ENCODE measurements at places on chromosomes 12 and 14.

DNA sequence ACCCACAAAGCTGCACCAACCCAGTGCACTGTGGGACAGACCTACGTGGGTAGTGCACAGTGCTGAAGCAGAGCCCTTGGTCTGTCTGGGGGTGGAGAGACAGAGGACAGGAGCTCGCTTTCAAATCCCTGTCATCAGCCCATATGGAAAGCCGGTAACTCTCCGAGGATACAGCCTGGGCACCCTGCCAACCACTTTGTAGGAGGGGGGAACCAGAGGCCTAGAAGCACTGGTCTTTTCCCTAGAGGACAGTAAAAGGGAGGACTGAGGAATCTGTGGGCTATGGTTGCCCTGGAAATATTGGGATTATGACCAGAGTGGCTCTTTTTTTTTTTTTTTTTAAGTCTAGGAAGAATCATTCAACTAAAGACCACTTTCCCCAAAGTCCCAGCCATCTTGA lies 74.3 kb downstream of the MAP3K9 start:
- no peak for DNase-seq

GRCh38 chr12:32671930-32672780 lies 6.9 kb upstream of the DNM1L start:
- peak; percentile 10 for DNase-seq

GRCh38 chr14:63770187-63770807 lies 42.4 kb upstream of the SGPP1 start:
- DNase-seq, result peak; percentile 14

DNA sequence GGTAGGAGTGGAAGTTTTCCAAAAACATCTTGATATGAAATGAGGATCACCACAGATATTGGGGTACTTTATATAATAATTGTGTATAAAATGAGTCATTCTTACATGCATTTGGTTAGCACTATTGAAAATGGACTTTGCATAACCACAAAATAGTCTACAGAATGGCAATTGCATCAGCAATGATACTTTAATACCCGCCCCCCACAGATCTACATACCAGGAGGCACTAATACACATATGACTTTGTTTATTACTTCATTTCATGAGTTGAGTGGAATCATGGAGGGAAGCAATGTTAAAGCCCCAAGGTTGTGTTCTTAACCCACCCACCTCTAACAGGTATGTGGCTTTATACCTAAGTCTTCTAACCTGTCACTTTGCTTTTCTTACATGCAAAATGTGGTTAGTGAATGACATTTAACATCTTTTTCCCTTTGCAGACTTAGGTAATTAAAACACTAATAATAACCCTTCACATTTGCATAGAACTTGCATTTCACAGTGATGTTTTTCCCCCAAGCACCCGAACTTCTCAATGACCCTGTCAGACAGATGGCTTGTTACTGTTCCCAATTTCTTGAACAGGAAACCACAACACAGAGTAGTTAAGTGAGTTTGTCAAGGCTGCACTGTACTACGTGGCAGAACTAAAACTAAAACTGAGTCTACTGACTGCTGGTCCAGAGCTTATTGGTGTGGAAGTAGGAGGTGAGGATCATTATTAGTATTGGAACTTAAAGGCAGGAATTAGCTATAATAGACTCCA lies 101.9 kb downstream of the NPAS3 start:
- DNase-seq, result no peak

DNA sequence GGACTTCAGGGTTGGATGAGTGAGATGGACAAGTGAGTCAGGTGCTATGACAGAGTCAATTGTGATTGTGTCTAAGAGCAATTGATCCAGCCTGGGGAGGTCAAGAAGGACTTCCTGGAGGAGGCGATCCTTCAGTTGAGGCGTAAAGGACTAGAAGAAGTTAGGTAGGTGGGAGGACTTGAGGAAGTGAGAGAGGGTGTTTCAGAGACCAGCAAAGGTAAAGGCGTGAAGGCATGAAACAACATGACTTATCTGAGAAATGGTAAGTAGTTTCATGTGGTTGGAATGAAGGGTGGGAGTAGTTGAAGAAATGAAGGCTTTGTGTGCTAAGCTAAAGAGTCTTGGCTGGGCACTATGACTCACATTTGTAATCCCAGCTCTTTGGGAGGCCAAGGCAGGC lies 48.9 kb upstream of the PPP1CC start:
- DNase-seq, result no peak

DNA sequence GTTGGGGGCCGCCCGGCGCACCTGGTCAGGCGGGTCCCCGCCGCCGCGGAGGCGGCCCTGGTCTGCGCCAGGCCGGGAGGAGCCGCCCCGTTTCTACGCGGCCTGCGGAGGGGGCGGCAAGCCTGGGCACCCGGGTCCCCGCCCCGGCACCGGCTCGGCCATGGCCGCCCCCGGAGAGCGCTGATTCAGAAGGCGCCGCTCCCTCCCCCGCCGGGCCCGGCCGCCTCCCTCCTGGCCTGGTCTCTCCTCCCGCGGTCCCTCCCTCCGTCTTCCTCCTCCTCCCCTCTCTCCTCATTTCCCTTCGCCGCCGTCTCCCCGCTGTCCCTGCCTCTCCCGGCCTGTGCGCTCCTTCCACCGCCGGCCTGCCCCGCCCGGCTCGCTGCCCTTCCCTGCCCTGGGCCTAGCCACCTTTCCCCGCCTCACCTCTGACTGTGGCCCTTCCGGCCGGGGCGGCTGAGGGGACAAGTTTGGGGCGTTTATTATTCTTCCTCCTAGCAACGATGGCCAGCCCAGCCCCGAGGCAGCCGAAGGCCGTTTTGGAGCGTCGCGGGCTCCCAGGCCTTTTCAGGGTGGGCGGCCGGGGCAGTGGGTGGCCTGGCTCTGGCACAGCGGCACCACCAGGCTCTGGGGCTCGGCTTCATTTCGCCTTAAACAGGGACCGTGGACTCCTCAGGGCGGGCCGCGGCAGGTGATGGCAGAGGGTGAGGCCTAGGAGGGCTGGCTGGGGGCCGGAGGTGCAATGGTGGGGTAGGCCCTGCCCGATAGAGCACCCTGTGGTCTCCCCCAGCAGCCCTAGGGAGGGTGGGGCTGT lies 768 bp downstream of the CEP170B start:
- DNase-seq, result peak; percentile 49

DNA sequence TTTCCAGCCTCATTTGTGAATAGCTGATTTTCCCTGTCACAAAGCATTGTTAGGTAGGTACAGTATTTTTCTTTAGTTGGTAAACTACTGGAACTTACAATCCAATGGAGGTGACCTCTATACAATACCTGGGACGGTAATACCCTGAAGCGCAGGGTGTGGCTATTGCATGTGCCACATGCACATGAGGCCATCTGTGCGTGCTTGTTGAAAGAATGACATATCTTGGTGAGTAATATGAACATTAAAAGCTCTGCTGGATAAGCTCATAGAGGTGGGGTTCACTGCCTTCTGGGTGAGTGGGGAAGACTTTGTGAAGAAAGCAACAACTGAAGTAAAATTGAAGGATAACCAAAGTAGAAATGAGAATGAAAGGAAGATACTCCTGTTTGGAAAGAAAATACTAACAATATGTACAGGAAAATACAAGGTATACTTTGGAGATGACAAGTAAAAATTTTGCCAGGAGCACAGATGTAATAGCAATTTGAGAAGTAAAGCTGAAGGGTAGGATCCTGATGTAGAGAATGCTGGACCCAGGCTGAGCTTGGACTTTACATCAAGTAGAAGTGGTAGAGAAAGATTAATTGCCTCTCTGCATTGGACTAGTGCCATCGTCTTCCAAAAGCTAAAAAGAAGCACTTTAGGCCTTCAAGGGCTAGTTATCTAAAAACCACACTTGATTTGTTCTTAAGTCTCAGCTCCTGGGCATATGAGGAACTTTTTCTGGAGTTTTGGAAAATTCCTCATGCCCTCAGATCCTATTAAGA lies 97.1 kb downstream of the SLC38A6 start:
- DNase-seq, result no peak

- DNase-seq, result no peak
Measured at GRCh38 chr12:954741-955140, 5.2 kb upstream of the RAD52 start.

DNA sequence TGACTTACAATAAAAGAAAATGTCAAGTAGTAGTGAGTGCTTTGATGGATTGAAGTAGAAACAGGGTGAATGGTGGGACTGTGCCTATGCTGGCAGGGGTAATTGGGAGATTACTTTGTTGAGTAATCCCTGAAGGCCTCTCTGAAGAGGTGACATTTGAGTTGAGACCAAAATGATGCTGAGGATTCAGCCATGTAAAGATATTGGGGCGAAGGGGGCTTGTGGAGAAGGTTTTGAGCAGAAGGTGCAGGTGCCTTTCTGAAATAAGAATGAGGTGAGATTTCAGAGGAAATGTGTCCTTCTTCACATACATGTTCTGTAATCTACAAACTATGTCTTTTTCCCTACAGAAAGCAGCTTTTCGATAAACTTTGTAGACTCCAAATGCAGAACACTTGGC lies 8.0 kb downstream of the GNG2 start:
- no peak for DNase-seq

- DNase-seq, result no peak
Measured at GRCh38 chr12:27437839-27438238, 8.7 kb upstream of the SMCO2 start.

- DNase-seq, result no peak
Measured at GRCh38 chr12:56682323-56682722, 5.8 kb downstream of the PTGES3 start.

DNA sequence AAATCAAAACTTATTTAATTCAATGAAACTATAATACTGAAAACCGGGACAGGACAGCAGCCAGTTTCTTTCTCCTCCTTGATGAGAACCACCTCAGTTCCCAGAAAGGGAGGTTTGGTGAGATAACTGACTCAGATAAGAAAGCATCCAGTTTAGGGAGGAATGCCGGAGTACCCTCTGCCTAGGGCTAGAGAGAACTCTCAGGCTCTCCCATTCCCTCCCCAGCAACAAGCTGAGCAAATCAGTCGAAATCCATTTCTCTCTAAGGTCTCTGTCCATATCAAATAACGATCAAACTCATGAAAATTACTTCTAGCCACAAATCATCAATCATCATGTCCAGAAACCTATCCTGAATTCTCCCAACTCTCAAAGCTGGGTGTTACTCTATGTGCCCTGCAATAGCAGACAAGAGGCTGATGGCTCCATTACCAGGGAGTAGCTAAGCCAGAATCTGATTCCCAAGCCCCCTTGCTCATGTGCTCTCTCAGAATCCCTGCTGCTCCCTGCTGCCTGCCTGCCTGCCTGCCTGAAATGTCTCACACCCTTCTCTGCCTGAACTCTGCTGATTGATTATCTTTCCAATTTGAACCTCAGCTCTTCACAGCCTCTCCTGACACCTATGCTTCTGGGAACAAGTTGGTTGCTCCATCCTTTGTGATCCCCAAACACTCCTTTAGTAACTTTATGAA lies 49.4 kb downstream of the SLC25A47 start:
- no peak for DNase-seq

DNA sequence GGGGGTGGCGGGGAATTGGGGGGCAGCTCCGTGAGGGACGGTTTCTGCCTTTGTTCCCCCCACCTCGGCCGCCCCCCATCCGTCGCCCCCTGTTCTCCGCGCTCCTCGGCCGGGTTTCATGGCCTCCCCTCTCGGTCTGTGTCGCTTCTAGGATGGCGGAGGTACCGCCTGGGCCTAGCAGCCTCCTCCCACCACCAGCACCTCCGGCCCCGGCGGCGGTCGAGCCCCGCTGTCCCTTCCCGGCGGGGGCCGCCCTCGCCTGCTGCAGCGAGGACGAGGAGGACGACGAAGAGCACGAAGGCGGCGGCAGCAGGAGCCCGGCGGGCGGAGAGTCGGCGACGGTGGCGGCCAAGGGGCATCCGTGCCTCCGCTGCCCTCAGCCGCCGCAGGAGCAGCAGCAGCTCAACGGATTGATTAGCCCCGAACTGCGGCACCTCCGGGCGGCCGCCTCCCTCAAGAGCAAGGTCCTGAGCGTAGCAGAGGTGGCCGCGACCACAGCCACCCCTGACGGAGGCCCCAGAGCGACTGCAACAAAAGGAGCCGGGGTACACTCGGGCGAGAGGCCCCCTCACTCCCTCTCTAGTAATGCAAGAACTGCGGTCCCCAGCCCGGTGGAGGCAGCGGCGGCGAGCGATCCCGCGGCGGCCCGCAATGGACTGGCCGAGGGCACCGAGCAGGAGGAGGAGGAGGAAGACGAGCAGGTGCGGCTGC lies 575 bp downstream of the NAA30 start:
- DNase-seq, result peak; percentile 41

GRCh38 chr12:128920468-128920867 lies 67.2 kb downstream of the GLT1D1 start:
- no peak for DNase-seq

DNA sequence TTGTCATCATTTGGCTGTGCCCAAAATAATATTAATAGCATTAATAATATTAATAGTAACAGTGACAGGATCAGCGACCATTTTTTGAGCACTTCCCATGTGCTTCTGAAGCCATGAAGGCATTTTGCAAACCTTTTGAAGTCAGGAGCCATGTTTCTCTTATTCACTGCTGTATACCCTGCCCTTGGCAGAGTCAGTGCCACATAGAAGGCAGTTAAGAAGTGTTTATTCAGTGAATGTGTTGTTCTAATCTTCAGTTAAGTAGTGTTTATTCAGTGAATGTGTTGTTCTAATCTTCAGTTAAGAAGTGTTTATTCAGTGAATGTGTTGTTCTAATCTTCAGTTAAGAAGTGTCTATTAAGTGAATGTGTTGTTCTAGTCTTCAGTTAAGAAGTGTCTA lies 319.7 kb upstream of the NAV3 start:
- no peak for DNase-seq

GRCh38 chr12:13986031-13986430 lies 4.6 kb upstream of the GRIN2B start:
- no peak for DNase-seq

- DNase-seq, result no peak
Measured at GRCh38 chr14:71331403-71331802, 424.1 kb downstream of the PCNX1 start.

DNA sequence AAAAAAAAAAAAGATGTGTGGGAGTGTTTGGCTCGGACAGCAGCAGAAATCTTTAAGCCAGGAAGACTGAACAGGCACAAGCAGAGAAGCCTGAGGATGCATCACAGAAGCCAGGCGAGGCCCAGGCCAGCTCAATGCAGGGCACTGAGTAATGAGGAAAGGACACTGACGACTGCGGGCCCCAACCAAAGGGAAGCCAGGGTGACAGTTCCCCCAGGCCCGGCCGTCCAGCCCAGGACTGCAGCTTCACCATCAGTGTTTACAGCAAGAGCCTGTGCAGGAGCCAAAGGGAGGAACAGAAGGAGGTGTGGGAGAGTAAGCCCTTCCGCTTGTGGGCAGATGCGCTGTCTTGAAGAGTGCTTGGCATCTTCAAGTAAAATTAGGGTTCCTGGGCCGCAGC lies 205.3 kb upstream of the SFSWAP start:
- no peak for DNase-seq

DNA sequence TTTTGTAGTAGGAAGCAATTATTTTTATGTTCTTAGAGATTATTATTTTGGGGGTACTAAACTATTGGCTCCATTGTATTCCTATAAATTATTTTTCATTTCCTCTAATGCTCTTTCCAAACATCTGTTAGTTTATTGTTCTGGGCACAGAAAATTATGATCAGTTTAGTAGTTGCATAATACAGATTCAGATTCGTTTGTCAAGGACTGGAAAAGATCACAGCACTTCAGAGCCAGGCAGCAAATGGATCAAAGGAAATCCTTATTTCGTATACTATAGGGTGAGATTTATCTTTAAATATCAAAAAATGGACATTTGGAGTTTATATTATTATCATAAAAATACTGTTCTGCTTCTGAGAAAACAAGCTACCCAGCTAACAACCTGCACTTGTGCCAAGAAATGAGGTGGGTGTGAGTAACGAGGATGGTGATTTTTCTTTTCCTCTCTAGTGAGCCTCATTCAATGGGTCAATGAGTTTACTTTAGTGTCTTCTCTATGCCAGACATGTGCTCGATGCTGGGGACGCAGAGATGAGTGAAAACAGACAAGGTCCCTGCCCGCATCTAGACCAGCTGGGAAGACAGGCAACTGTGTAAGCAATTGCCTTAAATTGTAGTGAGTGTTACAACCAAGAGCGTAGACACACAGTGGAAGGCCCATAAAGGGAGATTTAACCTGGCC lies 208.6 kb upstream of the PLXNC1 start:
- DNase-seq, result no peak

Measured in T-helper 2 cell treated with Interferon-gamma antibody and Interleukin-4, amounts not matched to agents 5 μg/mL and 100 μg/mL, for 36 hours (primary cell).